NCI-H1417 treated with DMSO at 0.1 percent for 48 hours (cell line): ENCODE measurements at places on chromosomes 3 and 15.

- DNase-seq, result no peak
These were observed 3.7 kb downstream of the UBR1 start for GRCh38 chr15:43102187-43102586.

- DNase-seq, result no peak
These were observed 47.9 kb upstream of the ITGA11 start for GRCh38 chr15:68479870-68480269.

DNA sequence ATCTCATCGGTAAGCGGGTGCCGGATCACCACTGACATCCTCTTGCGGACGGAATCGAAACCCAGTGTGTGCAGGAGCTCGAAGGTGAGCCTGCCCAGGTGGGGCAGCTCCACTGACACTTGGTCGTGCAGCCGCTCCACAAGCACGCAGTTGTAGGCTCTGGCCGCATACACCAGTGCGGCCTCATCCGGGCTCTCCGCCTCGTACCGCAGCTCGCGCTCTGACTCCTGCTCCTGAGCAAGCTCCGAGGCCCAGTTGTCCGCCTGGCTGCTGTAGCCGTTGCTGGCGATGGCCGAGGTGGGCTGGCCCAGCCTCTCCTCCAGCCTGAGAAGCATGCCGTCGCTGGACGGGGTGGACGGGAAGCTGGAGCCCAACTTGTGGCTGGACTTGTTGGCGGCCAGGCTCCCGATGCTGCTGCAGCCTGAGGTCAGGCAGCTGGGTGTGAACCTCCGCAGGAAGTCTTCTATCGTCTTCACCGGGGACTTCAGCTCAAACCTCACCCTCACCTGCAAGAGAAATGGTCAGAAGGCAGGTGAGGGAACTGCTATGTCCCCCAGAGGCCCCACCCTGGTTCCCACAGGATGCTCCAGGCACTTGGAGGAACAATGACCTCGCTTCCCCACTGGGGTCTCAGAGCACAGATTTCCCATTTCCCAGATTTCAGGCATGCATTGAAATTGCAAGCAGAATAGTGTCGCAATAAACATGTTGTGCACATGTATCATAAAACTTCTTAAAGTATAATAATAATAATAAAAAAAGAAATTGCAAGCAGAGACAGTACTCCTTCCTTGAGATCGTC, 149.2 kb downstream of the ATP10A start:
- DNase-seq, result no peak

GRCh38 chr15:69215314-69216035, 55.0 kb downstream of the GLCE start:
- no peak for DNase-seq

DNA sequence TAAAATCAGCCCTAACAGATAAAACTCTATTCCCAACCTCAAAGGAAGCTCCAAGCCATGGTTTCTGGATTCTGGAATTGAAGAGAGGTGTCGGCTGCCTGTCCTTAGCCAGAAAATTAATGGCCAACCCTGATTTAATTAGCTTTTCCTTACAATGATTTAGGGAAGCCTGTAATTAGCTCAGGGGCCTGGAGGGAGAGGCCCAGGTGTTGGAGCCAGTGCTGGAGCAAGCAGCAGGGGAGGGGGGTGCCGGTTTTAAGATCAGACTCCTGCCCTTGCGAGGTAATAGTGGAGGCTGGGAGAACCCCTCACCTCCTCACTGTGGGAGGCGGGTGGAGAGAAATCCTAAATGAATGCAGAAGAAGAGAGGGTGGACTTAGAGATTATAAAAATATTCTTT, 14.7 kb upstream of the ATP2B2 start:
- peak; percentile 10 for DNase-seq

DNA sequence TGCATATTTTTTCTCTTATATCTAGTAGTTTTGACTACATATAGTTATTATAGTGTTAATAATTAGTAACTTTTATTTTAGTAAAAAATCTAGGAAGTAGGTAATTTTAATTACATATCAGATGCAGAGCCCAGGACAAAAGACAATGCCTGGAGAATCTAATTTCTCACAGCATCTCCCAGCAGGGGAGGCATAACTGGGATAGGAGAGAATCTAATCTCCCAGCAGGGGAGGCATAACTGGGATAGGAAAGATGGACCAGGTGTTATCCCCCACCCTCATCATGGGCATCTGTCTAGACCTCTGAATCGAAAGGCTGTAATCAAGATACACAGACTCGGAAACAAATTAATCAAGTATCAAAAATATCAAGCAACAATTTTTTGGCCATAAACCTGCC, 58.2 kb downstream of the OSTN start:
- DNase-seq, result no peak

DNA sequence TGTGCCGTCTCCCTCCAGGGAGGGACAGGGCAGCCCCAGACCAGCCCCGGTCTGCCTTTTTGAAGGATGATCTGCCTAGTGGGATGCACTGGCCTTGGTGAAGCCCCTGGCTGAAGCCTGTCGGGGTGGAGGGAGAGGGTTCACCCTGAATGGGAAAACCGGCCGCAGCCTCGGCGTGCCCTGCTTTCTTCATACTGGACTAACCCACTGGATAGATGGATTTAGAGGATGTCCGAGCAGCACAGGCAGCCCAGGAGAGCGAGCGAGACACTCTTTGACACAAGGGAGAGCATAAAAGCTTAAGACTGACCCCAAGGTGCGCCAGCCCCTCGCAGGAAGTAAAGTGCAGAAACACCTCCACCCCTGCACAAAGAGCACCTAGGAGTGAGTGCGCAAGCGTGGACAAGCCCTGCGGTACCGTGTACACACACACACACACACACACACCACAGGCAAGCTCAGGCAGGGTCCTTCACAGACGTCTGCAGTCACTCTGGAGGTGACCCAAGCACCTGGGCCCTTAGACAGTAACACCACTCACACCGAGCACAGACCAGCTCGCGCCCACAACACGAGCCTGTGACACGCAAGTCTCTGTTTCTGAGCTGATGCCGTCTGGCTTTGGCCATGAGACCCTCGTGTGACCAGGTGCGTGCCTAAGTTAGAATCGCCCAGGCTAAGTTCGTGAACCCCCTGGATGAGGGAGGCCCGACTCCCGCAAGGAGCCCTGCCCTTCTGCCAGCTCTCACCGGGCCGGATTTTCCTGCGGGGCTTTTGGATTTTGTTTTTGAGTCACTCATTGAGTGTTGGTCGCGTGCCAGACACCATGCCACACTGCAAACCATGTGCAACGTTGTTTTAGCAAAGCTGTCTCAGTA, 11.3 kb downstream of the SEMA4B start:
- no peak for DNase-seq

DNA sequence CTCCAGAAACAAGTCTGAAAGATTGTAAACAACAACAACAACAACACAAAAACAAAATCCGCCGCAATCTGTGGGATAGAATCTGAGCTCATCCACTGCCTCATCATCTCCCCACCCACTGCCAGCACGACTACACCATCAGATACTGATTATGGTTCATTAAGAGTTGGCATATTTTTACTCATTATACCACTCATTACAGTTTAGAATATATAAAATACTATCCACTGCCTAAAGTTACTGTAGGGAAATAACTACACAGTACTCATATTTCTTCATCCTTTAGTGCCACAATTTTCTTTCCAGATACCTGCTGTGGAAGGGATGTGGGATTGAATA, 152.5 kb upstream of the PEX5L start:
- no peak for DNase-seq

- DNase-seq, result no peak
These were observed 43.3 kb downstream of the TGFBR2 start for GRCh38 chr3:30649572-30650318.

DNA sequence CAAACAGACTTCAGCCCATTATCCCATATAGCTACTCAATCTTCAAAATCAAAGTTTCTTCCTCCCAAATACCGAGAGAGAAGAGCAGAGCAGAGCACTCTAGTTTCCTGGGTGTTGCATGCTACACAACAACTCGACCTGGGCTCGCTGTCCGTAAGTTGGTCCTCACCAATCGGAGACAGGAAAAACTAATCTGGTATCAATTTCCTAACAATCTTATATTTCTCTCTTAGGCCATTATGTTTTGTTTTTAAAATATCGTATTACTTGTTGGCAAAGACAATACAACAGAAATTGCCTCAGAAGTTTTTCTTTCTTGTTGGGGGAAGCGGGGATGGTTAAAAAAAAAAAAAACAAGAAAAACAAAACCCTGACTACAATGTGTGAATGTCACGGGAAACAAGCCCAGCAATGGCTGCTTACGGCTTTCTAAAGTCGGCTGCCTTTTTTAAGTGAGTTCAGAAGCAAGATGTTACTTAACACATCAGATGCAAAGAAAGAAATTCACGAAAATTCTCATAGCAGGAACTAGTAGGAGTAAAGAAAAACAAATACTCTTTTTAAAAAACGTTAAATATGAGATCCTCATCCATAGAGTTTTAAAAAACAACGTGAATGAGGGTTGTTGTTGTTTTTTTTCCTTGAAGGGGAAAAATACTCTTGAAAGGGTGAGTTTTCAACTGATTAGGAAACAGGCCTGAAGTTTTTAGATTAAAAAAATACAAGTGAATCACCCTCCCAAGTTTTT, 1.9 kb downstream of the VGLL4 start:
- no peak for DNase-seq

DNA sequence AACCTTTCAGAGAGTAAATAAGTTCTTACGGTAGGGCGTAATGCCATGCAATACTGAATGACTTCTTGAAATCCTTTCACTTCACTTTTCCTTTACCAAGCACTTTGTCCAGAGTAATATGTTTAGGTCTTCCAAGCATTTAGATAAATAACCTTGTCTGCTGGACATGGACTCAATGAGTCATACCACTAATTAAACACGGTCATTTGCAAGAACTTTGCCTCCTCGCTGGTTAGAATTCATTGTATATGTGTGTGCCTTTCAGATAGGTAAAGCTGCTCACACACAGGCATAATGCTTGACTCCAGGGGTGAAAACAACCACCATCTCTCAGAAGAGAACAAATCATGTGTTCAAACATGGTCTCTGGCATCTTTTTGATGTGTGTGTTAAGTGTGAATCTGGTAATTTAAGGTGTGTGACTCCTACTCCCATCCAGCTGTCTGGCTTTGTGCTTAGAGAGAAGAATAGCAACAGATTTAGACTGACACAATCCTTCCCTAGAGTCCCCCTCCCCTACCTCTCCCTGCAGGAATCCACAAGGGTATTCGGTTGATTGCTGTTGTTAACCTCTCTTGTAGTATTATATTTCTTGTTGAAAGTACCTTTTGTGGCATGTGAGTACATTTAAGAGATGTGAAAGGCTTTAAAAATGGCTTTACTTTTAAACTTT, 419.0 kb downstream of the CNTN4 start:
- DNase-seq, result no peak

- DNase-seq, result no peak
These were observed 12.4 kb downstream of the RTF1 start for GRCh38 chr15:41429003-41429890.

DNA sequence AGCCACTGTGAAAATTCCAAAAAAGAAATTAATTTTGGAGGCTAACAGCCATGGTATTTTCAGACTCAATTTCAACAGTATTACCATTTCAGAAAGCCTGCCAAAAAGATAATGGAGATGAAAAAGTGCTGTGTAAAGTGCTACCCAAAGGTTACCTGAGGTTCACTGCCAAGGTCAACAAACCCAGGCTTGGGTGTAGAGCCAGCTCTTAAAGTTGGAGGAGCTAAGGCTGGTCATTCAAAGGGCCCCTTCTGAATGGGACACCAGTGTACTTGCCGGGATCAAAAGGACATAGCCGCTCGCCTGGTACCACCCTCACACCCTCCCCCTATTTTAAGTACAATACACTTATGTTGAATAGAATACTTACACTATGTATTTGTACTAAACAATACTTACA, 64.5 kb downstream of the ETV5 start:
- DNase-seq, result no peak
